ENCODE measurements at places on chromosomes 12 and 14.

- DNase-seq: no peak
These were observed 2.1 kb downstream of the WASHC4 start for GRCh38 chr12:105109465-105110212.

DNA sequence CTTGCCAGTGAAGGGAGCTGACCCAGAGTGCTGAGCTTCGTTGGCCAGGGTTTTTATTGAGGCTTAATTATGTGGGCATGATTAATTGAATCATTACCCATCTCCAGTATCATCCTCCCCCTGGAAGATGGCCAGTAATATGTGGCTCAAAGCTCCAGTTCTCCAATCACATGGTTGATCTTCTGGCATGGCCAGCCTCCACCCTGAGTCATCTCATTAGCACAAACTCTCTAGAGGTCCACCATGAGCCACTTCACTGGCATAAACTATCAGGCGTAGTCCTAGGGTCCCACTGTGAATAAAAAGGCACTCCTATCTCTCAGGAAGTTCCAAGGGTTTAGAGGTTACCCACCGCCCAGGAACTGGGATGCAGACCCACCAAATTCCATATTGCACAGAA lies 135.0 kb downstream of the ANO6 start:
- DNase-seq: no peak

DNA sequence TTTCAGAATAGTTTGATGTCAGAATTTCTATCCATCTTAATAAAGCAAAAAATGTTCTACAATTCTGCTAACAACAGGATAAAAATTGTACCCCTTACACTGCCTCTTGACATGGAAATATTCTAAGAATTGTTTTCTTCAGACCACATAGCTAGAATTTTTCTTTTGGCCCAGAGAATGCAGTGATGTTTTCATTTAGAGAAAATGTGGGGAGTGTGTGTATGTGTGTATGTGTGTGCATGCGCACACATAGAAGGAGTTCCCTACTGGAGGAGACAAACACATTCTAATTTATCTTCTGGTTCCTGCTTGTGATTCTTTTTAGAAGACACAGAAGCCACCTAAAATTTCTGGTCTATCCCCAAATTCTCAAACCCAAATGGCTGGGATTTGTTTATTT lies 1145.7 kb downstream of the VRK1 start:
- DNase-seq: no peak

GRCh38 chr14:58455593-58456265 lies 28.2 kb downstream of the KIAA0586 start:
- no peak for DNase-seq

DNA sequence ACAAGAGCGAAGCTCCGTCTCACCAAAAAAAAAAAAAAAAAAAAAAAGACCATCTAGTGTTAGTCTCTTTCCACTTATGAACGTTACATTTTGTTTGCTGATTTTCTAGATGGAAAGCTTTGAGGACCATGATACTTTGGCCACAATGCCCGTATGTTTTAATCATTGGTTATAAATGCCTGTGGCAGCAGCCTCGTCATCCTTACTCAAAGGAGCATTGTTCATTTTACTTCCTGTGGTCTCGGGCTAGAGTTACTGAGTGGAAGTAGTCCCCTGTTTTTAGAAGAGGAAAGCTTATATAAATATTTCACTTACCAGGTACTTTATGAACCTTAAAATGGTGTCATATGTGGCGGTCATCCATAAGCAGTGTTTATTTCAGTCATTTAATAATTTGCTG lies 359.9 kb downstream of the AEBP2 start:
- no peak for DNase-seq

DNA sequence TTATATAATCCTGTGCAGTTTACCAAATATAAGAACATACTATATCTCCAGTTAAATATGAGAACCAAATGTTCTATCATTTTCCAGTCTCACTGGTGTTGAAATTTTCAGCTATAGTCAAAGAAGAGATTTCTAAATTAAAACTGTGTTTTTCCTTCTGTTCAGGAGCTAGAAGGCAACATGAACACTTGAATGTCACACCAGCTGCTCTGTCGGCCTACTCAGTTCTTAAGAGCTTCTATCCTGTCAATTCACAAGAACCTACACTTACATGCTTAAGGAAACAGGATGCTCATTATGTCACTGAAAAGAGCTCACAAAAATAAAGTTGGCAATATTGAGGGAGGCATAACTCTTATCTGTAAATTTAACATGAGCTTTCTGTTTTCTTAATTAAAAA lies 43.1 kb downstream of the ATP2B1 start:
- DNase-seq: no peak

GRCh38 chr12:79691511-79692248 lies 916 bp upstream of the PAWR start:
- no peak for DNase-seq

All from AG09309 (cell line).